Femur (tissue), 1 donor: ENCODE measurements at places on chromosomes 3 and 15.

DNA sequence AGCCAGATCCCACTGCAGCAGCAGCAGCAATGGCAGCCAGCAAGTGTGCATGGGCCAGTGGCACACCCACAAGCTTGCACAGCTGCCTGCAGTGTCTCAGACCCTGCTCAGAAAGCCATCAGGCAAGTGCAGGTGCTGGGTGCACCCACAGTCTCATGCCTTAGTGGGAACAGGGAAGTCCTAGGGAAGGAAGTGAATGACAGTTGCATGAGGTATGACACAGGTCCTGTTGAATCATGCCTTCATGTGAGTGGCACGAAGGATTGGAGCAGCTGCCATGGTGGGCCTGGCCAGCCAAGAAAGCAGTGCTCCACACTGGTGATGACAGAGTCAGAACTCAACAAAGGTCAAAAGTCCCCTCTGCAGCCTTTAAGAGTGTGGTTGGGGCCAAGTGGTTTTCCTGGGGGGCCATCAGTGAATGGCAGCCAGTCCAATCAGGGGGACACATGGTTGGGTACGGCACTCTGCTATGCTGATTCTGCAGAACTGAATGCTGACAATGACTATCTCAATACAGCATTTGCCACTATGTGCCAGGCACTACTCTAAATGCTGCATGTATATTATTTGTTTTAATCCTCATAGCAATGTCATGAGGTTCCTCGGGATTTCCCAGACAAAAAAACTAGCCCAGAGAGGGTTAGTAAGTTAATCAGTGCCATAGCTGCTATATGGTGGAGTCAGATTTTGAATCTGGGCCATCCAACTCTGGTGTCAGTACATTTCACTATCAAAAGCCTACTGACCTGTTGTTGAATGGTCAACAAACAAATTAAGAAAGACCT, 94.3 kb downstream of the AQP9 start:
- DNase-seq: no peak

GRCh38 chr15:57334257-57334656, 42.0 kb upstream of the CGNL1 start:
- DNase-seq: no peak

DNA sequence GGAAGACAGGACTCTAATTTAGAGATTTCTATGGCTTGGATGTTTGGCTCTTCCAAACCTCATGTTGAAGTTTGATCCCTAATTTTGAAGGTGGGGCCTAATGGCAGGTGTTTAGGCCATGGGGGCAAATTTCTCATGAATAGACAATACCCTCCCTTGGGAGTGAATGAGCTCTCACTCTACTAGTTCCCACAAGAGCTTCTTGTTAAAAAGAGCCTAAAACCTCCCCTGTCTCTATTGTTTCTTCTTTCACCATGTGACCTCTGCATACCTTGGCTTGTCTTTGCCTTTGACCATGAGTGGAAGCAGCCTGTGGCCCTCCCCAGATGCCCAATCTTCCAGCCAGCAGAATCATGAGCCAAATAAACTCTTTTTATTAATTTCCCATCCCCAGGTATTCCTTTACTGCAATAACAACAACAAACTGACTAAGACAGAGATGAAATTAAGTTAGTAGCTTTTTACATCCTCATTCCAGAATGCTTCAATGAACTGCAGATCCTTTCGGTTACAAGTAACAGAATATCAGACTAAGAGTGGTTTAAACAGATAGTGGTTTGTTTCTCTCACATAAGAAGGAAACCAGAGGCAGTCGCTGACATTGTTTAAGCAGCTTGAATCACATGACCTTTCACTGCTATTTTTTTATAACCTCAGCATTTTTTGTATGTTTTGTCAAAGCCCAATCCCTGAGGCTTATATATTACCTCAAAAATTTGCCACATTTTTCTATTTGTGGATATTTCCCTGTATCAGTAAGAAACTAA, 1013.3 kb upstream of the SEMA6D start:
- DNase-seq: no peak

GRCh38 chr3:45817831-45818522, 21.6 kb upstream of the SLC6A20 start:
- peak; percentile 69 for DNase-seq

DNA sequence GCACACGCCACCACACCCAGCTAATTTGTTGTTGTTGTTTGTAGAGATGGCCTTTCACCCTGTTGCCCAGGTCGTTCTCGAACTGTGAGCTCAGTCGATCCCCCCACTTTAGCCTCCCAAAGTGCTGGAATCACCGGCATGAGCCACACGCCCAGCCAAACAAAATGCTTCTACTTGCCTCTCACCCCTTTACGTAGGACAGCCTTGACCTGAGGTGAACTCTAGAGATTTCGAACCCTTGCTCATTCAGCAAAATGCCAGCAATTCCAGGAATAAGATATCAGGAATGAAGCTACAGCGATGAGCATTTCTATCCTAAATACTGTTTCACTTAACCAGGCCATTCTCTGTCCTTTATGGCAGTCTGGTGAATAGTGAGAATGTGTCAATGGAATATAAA, 135.0 kb downstream of the LRRK1 start:
- no peak for DNase-seq

DNA sequence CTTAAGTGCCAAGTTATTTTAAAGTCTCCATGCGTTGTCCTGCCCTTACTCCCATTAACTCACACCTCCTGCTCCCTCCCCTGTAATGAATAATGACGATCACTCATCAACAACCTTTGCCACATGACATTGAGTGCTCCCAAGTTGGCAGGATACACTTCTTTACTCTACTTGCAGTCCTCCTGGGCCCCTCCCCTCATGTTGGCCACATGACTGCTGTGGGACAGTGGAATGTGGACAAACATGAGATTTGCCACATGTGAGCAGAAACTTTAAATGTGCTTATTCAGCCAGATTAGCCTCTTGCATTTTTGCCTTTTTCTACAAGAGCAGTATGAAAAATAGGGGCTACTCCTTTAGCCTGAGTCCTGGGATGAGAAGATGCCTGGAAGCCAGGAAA, 167.9 kb downstream of the DCLK3 start:
- no peak for DNase-seq

DNA sequence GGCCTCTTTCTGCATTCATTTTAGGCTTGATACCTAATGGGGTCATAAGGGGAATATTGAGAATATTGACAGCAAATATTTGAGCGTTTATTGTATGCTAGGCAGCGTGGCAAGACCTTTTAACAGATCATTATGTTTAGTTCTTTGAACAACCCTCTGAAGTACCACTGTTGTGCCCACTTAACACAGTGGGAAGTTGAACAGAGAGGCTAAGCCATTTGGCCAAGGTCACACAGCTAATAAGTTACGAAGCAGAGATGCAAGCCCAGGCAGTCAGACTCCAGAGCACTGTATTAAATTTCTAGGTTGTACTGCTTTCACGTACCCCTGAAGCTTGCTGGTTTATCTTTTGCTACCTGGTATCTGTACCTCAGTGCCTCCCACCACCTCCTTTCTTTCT, 1.1 kb downstream of the RAB7A start:
- DNase-seq: no peak

DNA sequence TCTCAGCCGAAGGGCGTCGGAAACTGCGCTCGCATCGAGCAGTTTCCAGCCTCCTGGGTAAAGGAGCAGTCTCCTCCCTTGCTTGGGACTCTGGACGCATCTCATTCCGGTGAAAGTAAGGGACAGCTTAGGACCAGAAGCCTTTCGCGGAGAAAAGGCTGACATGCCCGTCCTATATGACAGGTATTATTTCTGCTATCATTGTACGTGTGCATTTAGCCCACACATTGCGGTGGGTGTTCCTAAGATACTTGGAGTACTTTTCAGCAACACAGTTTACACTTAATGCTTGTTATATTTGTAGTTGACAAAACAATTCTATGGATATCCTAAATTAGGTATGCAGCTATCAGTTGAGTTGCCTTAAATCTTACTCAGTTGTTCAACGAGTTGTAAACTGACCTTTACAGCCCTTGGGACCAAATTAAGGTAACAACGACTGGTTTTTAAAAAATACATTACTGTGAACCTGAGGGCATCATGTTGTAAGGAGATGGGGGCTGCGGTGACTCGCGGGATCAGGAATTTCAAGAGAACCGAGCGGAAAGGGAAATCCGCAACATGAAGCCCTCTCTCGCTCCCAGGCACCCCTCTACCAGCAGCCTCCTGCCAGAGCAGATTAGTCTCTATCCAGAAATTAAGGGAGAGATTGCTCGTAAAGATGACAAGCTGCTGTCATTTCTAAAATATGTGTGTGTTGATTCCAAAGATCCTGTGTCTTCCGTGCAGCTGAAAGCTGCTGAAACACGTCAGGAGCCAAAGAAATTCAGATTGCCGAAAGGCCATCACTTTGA, 632 bp upstream of the COPS2 start:
- DNase-seq: peak; percentile 33

- no peak for DNase-seq
Measured at GRCh38 chr3:64551697-64552096, 136.1 kb downstream of the ADAMTS9 start.

GRCh38 chr15:77659350-77660321, 26.9 kb upstream of the LINGO1 start:
- DNase-seq: peak; percentile 52

DNA sequence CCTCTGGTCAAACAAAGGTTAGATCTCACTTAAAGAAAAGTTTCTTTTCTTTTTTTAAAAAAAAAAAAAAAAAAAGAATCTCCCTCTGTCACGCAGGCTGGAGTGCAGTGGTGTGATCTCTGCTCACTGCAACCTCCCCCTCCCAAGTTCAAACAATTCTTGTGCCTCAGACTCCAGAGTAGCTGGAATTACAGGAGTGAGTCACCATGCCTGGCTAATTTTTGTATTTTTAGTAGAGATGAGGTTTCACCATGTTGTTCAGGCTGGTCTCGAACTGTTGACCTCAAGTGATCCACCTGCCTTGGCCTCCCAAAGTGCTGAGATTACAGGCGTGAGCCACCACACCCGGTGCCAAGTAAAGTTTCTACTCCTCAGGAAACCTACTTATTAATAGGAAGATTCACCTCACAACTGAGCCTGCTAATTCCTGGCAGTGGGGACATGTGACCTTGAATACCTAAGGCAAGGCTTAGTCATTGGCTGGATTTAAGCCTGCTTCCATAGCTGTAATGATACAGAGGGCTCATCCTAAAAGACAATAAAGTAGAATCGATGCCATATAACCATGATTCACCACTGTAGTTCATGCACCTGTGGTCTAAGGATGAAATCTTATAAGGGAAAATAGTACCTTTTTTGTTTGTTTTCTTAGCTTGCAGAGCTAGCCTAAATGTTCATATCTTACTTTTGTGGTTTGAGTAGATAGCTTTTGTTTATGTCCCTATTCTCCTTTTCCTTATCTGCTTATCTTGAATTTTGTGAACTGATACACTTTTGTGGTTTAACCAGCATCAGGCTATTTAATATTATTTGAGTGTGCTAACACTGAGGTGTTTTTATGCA, 24.8 kb upstream of the RBMS3 start:
- DNase-seq: no peak

- DNase-seq: no peak
Measured at GRCh38 chr3:27681249-27681748, 40.8 kb downstream of the EOMES start.

DNA sequence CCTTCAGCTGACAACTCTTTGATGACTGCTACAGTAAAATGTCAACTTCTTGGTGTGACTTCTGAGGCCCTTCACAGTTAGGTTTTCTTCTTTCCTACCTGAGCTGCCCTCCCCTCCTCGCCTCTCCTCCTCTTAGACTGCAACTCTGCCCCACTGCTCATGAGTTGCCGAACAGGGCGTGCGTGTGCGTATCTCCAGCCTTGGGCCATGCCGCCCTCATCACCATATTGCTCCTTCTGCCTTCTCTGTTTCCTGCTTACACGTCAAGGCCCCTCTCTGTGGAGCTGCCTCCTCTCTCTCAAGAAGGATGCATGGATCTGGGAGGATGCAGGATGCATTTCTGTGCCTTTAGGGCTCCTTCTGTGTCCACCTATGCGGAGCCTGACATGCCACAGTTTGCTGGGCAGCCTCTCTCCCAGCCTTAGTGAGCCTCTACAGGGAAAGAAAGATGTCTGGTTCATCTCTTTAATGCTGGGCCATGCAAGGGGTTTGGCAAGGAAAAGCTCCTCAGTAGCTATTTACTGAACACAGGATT, 205.9 kb downstream of the RPLP1 start:
- no peak for DNase-seq

- DNase-seq: peak; percentile 75
Measured at GRCh38 chr15:79923079-79923514, 26.3 kb upstream of the MTHFS start.

DNA sequence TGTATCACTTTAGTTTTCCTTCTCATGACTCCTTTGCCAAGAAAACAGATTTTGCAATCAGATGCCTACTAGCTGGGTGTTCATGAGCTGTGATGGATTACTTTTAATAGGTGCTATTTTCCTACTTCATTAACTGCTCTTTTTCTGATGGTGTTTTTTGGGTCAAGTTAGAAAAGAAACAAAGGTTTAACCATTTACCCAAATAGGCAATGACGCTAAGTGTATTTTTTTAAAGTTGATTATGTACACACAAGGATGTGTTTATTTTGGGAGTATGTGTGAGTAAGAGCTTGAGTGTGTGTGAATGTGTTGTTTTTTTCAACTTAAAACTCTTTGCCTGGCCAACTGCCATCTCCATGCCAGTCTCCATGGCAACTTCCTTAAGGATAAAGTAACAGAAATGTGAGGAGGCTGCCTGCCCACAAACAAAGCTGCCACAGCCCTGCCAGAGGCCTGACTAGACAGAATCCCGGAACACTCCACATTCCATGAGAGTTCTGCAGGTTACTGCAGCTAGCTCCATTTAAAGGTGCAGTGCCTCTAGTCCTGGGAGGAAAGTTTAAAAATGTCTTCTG, 215.6 kb upstream of the RBMS3 start:
- peak; percentile 89 for DNase-seq

DNA sequence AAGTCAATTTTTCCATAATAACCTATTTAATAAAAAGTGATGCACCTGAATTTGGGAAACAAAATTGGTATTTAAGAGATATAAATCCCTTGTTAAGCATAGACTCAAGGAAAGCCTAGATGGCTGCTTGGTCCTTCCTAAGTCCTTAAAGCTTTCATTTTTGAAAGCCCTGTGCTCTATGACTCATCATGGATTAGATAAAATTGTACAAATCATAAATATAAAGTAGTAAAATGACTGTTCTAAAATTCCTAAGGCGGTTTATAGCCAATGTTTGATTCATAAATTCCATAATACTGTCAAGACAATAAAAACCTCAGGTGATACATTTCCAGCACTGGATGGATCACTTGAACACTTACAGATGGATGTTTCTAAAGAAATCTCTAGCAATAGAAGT, 730.8 kb upstream of the EPHA6 start:
- no peak for DNase-seq

GRCh38 chr3:149613988-149614387, 43.8 kb downstream of the WWTR1 start:
- no peak for DNase-seq

GRCh38 chr15:51647128-51647562, 24.6 kb upstream of the DMXL2 start:
- peak; percentile 44 for DNase-seq

DNA sequence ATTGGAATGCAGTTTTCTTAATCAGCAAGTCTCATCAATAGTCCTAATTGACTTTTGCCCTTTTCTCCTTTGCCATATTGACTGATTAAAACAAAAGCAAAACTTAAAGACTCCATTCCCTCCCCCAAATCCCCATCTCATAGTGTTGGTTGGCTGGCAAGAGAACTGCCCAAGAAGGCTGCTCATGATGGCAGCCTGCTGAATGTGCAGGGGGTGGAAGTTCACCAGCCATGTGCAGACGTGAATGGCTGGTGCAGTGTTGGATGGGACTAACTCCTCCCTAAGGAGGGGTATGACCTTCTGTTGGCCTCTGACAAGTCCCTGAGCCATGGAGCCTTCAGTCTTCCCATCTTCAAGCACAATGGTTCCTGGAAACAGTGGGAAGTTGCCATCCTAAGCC, 7.0 kb downstream of the SMAD3 start:
- DNase-seq: no peak

GRCh38 chr3:117987256-117987655, 1047.4 kb downstream of the IGSF11 start:
- DNase-seq: no peak
